ENCODE measurements at places on chromosomes 2 and 18.

DNA sequence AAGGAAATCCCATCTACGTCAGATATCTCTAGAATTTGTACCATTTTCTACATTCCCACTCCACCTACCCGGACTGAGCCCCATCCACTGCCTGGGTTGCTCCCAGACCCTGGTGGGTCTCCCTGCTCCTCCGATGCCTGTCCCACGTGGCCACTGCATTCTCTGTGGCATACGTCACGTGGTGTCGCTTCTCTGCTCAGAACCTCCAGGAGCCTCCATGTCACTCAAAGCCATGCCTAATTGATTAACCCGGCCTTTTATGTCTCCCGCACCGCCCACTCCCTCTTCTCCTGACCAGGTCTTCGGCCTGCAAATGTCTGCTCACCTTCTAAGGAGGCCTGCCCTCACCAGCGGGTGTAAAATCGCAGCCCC lies 176.6 kb downstream of the HDAC4 start:
- no peak for DNase-seq

GRCh38 chr2:197708331-197708730 lies 3.2 kb downstream of the MARS2 start:
- no peak for DNase-seq

DNA sequence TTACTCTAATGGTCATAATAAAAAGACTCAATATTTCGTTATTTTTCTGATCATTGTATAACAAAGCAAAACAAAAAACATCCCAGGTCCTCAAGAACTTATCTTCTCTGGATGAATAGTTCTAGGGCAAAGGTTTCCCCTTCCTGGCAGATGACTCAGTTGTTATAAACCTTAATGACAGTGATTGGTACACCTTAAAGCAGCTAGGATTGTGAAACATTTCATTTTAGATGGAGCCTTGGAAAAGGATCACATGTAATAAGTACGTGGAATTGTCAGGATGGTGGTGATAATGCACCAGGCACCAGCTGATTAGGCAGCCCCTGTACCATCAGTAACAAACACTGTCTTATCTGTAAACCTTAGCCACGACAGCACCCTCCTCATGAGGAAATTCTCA lies 47.2 kb downstream of the MEP1B start:
- no peak for DNase-seq

DNA sequence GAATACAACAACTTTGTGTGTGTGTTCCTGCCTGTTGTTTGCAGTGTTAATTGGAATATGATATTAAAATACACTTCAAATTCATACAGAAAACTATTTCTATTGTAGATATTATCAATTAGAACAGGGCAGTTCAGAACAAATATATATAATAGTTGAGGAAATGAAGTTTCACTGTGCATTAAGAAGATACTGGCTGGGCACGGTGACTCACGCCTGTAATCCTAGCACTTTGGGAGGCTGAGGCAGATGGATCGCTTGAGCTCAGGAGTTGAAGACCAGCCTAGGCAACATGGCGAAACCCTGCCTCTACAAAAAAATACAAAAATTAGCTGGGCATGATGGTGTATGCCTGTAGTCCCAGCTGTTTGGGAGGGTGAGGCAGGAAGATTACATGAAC lies 79.3 kb downstream of the ASAP2 start:
- no peak for DNase-seq

- no peak for DNase-seq
These were observed 5.3 kb upstream of the TYMS start for GRCh38 chr18:652131-652530.

DNA sequence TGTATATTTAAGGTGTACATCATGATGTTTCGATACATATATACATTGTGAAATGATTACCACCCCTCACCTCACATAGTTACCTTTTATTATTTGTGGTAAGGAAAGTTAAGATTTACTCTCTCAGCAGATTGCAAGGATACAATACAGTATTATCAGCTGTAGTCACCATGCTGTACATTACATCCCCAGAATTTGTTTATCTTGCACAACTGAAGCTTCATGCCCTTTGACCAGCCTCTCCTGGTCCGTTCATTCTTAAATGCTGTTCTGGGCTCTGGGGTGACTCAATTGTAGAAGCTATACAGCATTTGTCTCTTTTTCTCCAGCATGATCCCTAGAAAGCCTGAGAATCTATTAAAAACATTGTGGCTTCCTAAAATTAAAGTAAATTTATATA lies 90.8 kb downstream of the PTPRM start:
- no peak for DNase-seq

- DNase-seq, result no peak
These were observed 153.3 kb upstream of the NOSTRIN start for GRCh38 chr2:168649105-168649504.

DNA sequence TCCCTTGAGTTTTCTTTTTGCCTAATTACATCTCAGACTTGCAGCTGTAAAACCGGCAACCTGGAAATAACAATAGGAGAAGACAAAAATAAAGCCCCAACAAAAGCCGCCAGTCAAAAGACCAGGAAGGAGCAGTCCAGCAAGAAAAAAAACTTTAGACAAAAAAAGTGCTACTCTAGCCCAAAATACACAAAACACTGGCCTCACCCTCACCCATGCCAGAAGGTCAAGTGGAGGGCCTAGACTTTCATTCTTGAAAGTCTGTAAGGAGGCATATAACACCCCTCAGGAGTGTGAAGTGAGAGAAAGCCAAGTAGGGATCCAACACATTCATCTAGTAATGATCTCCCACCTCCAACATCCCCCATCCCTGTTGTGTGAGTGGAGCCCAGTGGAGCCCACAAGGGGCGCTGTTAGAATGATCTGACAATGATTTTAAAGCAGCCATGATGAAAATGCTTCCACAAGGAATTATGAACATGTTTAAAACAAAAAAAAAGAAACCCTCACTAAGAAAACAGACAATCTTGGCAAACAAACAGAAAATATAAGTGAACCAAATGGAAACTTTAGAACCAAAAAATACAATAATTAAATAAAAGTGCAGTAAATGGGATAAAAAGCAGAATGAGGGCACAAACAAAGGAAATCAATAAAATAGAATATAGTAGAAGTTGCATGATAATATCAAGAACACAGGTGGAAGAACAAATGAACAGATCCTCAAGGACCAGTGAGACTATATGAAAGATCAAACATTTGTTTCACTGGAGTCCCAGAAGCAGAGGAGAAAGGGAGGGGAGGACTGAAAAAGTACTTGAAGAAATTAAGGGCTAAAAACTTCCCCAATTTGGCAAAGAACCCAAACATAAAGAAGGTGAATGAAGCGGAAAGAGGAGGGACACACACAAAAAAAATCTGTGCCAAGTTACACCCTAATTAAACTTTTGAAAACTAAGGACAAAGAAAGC lies 23.9 kb downstream of the SESTD1 start:
- no peak for DNase-seq

DNA sequence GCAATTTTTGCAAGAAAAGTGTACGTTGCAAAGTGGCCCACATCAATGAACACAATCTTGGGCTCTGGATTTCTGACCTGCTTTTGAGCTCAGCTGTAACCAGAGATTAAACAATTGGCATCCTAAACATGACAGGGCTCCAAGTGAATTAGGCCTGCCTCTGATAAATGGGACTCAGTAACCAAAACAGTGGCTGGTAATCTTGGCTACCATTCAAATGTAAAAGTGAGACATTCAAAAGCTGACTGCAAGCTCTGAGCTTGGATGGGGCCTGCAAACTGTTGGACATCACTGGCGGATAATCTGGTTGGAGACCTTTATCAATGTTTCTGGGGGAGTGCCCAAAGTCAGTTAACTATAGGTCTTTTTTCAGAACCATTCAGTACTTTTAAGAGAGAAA lies 160.7 kb downstream of the RAB3GAP1 start:
- DNase-seq, result no peak

DNA sequence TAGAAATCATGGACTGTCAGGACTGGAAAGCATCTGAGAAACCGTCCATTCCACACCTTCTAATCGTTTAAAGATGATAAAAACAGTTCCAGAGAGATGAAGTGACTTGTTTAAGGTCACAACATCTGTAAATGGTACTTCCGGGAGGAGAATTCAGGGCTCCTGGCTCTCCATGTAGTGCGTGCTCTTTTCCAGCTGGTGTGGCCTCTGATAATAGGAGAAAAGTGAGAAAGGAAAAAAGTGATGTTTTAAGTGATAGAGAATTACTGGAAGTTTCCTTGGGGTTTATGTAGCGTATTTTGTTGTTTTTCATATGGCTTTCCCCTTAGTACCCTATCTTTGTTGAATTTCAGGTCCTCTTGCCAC lies 663 bp downstream of the C2orf49 start:
- no peak for DNase-seq

- DNase-seq, result no peak
These were observed 198.5 kb downstream of the KLHL29 start for GRCh38 chr2:23583467-23583866.

DNA sequence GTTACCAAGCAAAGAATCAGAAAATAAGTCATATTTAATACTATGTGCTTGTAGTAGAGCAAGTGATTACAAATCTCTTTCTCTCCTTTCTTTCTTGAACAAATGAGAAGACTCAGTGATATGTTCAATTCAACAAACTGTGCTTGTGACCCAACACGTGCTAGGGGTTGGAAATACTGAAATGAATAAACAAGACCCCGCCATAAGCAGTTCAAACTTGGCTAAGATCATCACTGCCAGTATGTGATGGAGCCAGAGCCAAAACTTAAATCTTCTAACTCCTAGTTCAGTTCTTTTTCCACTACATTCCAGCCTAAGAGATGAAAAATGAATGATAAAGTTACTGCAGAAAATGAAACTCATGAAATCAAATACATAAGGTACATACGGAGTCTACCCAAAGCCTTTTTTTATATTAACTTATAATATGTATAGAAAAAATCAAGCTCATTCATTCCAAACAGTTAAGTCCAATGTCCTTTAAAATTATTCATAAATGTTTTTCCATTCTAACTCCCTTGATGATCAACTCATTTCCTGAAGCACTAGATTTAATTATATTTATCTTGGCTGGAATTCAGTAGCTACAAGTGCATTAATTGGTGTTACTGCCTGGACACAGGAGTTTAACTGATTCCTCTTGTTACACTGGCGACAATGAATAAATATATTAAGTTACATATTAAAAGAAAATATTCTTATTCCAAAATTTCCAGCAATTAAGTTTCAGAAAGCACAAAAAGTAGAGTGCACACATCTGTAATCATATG lies 36.0 kb downstream of the GALNT3 start:
- no peak for DNase-seq

GRCh38 chr2:133635131-133635530 lies 66.9 kb upstream of the NCKAP5 start:
- DNase-seq, result no peak

DNA sequence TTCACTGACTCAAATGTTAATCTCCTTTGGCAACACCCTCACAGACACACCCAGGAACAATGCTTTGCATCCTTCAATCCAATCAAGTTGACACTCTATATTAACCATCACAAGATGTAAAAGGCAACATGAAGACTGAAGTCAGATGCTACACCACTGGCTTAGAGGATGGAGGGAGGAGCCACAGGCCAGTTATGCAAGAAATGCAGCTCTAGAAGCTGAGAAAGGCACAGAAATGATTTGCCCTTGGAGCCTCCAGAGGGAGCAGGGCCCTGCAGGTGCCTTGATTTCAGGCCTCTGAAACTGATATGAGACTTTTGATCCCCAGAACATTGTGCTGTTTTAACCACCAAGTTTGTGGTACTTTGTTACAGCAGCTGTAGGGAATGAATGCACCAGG lies 276.3 kb downstream of the KCNS3 start:
- DNase-seq, result no peak

- DNase-seq, result no peak
These were observed 68.3 kb downstream of the TNS1 start for GRCh38 chr2:217934321-217935131.

- no peak for DNase-seq
These were observed 647 bp downstream of the CCDC121 start for GRCh38 chr2:27627963-27628766.

GRCh38 chr18:28637897-28638296 lies 461.0 kb upstream of the CDH2 start:
- no peak for DNase-seq

DNA sequence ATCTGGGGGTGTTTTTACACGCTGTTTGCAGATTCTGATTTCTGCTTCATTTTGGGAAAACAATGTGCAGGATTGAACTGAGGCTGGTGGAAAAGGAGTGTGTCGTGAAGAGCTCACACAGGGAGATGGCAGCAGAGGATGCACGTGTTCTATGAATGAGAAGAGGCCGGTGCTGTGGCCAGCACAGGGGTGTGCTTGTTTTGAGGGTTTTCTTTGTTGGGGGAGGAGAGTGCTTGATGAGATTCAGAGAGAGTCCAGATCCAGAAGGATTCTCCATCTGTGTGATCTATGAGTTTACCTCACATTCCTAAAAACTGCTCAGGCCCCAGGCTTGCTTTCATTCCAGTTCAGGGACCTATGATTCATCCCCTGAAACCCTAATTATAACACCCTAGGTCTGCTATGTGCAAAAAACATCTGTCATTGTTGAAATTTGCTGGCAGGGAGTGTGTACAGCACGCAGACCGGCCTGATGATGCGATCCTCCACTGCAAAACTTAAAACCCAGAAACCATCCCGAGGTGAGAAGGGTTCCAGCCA lies 12.1 kb downstream of the TGFA start:
- DNase-seq, result no peak

DNA sequence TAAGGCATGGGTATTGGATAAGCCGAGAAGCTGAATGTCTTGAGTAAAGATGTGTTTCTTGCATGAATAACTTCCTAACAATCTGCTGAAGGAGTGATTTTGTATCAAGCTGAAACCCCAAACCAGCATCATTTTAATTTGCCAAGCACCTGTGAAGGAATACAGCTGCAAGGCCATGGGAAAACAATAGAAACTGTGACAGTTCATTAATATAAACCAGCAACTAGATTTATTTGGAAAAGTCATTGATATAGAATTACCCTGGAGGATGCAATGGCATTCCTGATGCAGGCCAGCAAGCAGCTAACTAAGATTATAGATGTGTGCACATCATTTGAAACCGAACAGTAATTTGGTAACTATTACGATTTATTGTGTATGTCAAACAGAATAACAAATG lies 155.7 kb upstream of the TCF4 start:
- no peak for DNase-seq

DNA sequence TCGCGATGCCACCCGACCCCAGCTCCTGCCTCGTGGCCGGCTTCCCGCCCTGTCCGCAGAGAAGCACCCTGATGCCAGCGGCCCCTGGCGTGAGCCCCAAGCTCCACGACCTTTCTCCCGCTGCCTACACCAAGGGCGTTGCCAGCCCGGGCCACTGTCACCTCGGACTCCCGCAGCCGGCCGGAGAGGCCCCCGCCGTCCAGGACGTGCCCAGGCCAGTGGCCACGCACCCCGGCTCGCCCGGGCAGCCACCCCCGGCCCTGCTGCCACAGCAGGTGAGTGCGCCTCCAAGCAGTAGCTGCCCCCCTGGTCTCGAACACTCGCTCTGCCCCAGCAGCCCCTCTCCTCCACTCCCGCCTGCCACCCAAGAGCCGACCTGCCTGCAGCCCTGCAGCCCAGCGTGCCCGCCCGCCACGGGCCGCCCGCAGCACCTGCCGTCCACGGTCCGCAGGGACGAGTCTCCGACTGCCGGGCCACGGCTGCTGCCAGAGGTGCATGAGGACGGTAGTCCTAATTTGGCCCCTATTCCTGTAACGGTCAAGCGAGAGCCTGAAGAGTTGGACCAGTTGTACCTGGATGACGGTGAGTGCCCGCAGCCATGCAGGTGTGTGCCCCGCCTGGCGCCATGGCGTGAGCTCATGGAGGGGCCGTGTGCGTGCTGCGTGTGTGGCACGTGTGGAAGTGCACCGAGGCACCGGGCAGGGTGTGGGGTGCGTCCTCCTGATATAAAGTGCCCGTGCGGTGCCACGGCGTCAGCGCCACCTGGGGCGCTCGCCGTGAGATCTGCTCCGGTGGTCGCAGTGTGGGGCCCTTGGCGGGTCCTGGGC lies 90.8 kb downstream of the NFATC1 start:
- DNase-seq, result no peak

GRCh38 chr2:29567906-29568520 lies 353.4 kb downstream of the ALK start:
- DNase-seq, result no peak
